ENCODE measurements at places on chromosomes 3 and 15.
A peak's percentile ranks its signal among the peaks of the same experiment; 100 is the strongest.

DNA sequence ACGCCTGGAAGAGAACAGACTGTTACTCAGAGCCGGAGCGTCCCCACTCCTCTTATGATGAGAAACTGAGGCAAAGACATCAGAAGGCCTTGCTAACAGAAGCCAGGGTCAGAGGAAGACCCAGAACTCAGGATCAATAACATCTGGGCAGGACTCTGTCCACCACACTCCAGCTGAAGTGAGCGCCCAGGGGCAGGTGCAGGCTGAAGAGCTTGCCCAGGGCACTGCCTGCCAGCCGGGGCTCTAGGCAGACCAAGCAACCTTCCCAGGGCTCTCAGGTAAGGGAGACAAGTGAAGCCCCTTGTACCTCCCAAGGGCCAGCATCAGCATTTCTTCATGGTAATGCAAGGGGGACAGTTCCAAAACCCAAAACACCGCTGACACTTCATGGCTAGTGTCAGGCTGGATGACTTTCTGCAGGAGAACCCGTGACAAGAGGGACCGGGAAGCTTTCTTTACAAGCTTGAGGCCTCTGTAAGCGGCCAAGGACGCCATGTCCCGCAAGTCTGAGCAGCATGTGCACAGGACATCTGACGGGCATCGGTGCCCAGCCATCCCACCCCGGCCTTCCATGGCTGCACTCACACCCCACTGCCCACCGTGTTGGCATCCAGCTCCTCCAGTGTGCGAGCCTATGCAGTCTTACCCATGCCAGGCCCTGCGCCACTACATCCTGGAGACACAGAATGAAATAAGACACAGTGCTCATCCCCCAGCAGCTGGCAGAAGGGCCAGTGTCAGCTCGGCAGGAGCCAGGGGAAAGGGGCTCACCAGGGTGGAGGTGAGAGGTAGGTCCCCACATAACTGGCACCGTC is 14.1 kb downstream of the XXYLT1 start:
- DNase-seq: no peak

- DNase-seq: no peak
These were observed 93.1 kb upstream of the SAMMSON start for GRCh38 chr3:69906351-69906966.

DNA sequence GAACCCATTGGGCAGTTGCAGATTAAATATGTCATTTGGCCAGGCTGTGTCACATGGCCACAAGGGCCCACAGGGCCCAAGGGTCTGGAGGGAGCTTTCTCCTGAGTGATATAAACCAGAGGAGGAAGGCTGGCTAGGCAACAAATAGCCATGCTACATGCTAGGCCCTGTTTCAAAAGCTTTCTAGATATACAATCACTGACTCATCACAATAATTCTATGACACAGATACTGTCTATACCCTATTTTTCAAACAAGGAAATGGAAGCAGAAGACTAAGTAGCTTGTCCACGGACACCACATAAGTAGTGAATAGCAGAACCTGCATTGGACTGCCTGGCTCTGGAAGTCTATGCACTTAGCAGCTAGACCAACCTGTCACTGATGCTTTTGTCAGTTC is 625.4 kb downstream of the NTRK3 start:
- no peak for DNase-seq

DNA sequence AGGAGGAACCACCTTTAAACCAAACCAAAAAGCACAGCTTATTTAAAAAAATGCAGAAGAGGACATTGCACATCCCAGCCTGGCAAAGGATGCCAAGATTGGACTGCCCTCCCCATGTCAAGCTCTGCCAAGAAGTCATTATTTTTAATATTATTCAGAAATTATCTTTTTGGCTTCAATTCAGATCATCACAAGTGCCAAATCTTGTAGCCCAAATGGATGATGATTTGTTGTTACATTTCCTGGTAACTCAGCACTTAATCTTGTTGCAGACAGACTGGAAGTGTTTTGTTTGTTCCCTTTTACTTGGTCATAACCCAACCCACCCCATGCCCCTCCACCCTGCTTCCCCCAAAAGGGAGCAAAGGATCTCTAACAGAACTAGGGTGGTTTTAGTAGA is 28.1 kb upstream of the LXN start:
- no peak for DNase-seq

GRCh38 chr3:162334537-162334936 is 837.9 kb downstream of the OTOL1 start:
- DNase-seq: no peak

- peak; percentile 77 for DNase-seq
These were observed 13.3 kb downstream of the NLGN1 start for GRCh38 chr3:173410849-173411248.

- no peak for DNase-seq
These were observed 3.2 kb downstream of the EIF1B start for GRCh38 chr3:40312661-40313226.

DNA sequence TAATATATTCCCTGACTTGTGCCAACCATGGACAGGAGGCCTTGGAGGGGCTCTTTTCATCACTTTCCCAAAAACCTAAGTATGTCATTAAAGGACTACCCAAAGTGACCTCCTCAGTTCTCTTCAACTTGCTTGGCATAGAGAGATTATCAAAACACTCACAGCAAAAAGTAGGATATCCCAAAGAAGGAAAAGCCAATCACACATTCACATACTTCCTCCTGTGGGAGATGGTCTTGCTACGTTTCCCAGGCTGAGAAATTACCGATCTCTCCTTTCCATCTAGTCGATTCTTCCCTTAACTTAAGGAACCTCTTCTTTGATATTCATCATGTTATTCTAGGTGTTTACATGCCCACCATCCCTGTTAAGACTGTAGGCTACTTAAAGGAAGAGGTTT is 9.1 kb downstream of the DPPA4 start:
- DNase-seq: no peak

GRCh38 chr15:85480923-85481322 is 100.5 kb downstream of the AKAP13 start:
- DNase-seq: no peak
